ENCODE measurements at places on chromosomes 2 and 18.

- DNase-seq, result no peak
Measured at GRCh38 chr2:77034445-77034844, 487.7 kb downstream of the LRRTM4 start.

DNA sequence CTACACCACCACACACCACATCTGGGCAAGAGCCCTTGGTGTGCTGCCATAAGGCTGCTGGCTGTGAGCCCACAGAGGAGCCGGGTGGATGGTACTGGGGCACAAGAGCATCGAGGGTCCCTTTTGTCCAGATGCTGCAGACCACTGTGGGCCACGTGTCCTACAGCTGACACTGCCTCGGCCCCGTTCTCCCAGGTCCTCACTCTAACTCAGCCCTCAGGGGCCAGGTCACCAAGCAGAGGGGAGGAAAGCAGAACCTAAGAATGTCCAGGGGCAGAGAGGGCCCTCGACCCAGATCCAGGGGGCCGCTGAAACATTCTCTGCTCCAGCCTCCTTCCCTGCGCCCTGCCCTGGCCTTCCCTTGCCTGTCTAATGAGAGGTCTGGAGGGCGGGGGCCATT, 91.7 kb upstream of the ASB18 start:
- no peak for DNase-seq

DNA sequence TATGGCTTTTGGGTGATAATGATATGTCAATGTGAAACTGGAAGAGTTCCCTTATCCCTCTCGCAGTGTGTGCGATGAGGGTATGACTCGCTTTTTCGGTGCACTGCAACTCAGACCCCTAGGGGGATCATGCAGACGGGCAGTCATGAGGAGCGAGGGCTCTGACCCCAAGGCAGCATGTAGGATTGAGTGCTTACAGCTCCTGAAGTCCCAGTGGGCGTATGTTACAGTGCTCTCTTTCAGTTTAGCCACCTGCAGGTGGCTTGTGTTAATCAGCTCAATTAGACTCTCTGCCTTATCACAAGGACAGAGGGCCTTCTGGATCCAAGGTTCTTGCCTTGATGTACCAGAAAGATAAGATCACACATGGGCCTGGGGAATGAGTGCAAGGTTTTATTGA, 1269.9 kb upstream of the GYPC start:
- no peak for DNase-seq

- DNase-seq, result no peak
Measured at GRCh38 chr2:221377066-221377465, 195.0 kb downstream of the EPHA4 start.

GRCh38 chr2:15243762-15244161, 317.4 kb downstream of the NBAS start:
- DNase-seq, result no peak

DNA sequence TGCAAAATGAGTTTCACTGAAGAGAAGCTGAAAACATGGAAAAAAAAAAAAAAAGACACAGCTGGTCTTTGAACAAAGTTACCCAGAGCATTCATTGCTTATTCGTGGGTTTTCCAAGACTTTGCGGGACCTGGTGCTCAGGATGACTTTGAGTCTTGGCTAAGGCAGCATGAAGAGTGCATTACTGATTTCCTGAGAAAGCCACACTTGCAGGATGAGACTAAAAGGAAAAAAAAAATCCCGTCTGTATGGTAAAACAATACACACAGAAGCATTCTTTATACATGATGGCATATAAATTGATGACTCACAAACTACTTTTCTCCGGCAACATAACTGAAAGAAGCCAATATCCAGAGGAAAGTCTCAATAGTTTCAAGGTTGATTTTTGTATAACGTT, 195.4 kb downstream of the SPP2 start:
- DNase-seq, result no peak

DNA sequence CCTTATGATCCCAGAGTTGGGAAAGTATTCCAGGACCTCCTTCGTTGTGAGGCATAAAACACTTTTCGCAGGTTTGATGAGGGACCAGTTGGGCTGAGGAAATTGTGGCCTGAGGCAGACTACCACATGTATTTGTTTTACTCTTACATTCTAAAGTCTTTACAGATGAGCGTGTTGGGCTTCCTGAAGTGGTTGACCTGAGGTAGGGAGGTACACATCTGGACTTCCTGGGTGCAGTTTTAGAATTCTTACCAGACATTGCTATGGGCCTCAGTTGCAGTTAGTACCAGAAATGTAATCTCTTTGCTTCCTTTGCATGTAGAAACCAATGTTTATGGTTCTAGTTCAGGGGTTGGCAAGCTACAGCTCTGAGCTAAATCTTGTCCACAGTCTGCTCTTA, 48.7 kb downstream of the COA5 start:
- no peak for DNase-seq

DNA sequence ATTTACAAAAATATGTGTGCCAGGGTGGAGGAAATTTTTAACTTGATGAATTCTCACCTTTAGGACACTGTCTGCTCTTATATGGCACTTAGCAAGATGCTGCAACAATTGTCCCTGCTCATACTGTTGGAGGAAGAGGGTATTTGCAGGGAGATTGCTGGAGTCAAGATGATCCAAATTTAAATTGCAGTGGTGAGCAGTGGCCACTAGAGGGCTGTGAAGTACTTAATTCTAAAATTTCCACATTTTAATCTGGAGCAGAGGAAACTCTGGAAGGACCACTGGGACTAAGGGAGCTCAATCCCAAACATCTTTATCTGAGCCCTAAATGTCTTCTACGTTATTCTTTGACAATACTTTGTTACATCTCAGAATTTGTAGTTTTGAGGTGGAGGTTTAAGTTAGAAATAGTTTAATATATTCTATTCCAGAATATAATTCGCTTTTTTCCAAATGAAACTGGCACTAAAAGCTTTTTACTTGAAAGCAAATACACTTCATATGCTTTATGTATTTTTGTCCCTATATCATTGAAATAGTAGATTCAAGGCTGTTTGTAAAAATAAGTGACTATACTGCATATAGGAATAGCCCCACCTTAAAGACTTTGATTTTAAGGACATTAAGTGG, 33.0 kb upstream of the PTH2R start:
- no peak for DNase-seq

DNA sequence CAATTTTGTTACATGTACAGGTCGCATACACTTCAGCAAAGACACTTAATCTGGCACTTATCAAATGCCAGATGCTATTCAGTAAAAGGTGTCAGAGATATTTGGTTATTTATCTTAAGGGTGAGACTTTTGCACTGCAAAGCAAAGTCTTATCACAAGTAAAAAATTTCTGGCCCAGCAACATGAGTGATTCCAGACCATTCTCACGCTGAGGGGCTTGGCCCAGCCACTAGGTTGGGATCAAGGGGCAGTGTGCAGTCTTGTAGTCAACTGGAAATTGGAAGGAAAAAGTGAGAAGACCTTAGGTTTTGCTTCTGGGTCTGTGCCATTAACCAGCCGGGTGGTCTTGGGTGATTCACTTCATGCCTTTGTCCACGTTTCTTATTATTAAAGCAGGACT, 181.6 kb downstream of the RNF144A start:
- DNase-seq, result no peak

DNA sequence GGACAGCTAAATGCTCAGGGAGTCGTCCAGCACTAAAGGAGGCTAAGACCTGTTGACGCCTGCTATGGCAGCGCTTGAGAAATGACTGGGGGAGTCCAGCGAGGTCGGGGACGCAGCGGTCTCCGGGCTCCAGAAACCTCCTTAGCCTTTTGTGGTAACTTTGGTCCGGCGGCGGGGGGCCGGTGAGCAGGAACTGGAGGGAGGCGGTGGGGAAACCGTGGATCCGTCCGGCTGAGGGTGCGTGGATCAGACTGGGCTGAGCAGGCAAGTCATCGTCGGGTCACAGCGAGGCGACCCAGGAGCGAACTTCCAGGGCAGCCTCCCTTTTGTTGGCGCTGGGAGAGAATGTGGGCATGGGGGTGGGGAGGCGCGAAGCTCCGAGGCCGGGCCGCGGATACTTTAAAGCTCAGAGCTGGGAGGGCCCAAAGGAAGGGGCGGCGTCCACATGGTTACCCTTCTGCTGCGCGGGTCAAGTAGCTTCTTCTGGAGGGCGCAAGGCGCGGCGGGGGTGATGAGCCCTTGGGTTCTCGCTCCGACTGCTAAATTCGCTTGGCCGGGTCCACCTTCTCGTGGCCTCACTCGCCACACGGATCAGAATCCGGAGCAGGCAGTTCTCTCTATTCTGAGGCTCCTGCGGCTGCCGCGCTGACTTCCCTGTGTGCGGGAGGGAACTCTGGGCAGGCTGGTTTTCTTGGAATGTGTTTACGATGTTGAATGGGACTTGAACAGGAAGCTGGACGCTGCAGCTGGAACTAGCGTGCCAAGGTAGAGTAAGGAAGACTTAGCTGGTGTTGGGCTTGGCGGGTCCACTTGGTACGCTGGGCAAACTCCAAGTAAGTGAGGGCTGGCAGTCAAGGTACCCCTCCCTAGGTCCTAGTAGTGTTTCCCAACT, 920 bp downstream of the GULP1 start:
- peak; percentile 15 for DNase-seq

GRCh38 chr2:240963868-240964703, 34.3 kb upstream of the SNED1 start:
- no peak for DNase-seq

- DNase-seq, result no peak
Measured at GRCh38 chr2:109185338-109185737, 56.3 kb downstream of the SH3RF3 start.

DNA sequence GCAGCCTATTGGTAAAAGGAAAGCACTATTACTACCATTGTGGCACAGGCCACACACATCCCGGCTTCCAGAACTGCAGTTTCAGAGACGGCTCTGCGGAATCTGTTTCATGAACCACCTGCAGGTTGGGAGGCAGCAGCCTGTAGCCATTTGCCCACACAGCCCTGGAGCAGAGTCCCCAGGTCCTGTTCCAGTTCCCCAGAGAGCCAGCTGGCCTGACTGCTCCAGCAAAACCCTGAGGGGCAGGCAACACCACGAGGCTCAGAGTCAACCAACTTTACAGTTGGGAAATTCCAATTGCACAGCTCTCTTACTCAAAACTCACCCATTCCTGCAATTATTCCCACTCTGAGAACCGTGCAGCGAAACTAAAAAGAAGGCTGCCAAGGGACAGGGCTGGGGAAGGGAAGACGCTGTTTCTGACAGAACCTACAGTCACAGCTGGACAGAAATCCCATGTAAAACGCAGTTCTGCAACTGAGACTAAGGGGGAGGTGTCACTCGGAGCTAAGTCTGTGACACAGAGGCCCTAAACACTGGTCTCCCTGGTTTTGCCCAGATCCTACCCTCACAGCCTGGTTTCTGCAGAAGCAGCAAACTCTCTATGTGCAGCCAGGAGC, 219.4 kb downstream of the TMEM163 start:
- no peak for DNase-seq

DNA sequence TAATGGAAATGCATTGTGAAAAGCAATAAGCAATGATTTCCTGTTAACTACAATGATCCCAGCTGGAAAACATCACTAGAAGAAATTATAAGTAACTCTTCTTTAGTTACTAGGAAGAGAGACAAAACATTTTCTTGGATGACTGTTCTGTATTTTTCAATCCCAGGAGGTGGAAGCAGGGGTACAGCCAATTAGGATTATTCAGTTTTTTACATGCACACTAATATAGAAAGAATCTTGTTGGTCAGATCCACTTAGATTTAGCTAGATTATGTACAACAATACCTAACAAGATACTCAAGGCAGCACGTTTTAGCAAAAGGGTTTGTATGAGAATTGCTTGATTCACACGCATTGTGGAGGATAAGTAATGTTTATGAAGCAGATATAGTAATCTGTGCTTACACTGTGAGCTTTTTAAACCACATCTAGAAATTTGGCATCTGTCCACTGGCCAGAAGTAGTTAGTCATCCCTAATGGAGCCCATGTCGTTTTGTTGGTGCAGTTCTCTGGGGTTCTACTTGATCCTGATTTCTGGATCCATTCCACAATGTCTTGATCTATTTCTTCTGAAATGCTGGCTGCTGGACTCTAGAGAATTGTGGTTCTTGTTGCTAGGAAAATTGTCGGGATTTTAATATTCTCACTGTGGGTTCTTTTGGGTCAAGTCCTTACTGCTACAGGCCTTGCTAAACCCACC, 199.7 kb downstream of the ADCYAP1 start:
- no peak for DNase-seq

- no peak for DNase-seq
Measured at GRCh38 chr18:50374220-50374752, 560 bp upstream of the SKA1 start.

GRCh38 chr2:86412007-86412406, 29.2 kb upstream of the KDM3A start:
- DNase-seq, result no peak

- no peak for DNase-seq
Measured at GRCh38 chr2:225091336-225091735, 49.1 kb upstream of the DOCK10 start.

GRCh38 chr2:20487392-20488174, 40.7 kb downstream of the RHOB start:
- DNase-seq, result no peak

DNA sequence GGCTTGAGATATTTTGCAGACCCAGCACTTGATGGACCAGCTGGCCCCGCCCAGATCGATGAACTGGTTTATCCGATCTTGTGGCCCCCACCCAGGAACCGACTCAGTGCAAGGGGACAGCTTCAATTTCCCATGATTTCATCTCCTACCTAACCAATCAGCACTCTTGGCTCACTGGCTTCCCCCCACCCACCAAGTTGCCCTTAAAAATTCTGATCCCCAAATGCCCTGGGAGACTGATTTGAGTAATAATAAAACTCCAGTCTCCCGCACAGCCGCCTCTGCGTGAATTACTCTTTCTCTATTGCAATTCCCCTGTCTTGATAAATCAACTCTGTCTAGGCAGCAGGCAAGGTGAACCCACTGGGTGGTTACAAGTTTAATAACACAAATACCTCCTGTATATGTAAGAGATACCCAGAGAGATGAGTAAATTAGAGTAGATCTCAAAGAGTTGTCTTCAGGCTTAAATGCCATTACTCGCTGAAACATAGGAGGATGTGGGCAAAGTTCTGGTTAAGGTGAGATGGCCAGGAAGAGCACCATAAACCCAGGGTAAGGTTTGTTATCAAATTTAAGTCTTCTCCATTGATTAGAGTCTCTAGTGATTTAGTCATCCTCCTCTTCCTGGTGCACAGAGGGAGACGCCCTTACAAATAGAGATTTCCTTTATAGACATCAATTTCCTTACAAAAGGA, 222.8 kb downstream of the ARL4C start:
- DNase-seq, result no peak

GRCh38 chr18:51149670-51150069, 47.8 kb downstream of the MEX3C start:
- DNase-seq, result no peak

DNA sequence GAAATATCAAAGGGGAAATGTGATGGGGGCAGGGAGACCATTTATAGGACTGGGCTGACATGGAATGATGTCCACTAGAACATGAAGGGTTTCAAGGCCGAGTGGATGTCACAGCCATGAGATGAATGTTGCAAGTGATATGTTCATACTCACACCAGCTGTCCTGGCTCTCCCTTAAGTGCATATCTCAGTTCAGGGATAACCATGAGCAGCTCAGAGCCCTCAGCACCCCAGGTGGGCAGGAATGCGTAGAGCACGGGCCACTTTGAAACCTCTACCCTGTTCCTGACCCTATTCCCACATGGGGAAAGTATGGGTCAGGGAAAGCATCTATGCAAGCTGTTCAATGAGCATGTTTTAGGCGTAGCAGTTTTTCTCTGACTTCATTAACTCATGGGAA, 12.4 kb upstream of the EML4 start:
- DNase-seq, result no peak

GRCh38 chr2:227829337-227829736, 15.7 kb downstream of the CCL20 start:
- no peak for DNase-seq

- DNase-seq, result no peak
Measured at GRCh38 chr18:70322385-70322784, 33.5 kb downstream of the SOCS6 start.

GRCh38 chr2:181140414-181140813, 160.0 kb downstream of the UBE2E3 start:
- no peak for DNase-seq
